Endothelial cell of umbilical vein (primary cell): ENCODE measurements at places on chromosomes 3 and 15. TPM values are rescaled to one million over a fixed set of nuclear protein-coding genes. Genes with fewer than 3 reads are reported as not detected.

DNA sequence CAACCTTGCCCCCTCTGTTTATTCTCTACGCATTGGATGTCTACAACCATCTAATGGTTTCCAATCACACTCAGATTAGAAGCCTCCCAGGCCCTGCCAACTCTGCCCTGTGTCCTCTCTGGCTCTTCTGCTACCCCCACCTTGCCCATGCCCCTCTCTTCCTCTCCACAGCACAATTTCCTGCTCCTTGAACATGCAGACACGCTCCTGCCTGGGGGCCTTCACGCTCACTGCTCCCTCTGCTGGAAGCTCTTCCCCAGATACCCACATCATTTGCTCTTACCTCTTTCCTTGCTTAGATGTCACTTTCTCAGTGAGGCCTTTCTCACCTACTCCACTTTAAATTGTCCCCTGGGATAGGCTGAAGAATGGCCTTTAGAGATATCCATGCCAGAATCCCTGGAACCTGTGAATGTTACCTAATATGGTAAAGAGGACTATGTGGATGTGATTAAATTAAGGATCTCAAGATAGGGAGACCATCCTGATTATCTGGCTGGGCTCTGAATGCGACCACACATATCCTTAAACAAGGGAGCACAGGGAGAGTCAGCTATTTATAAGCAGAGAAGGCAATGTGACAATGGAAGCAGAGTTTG, 9.9 kb downstream of the KY start:
- DNase-seq = peak; percentile 32

CTNNB1 gene
- polyA plus RNA-seq = 906 and 920 TPM in 2 replicates

GOLGA8R gene
- polyA plus RNA-seq = 0.14 and 0.35 TPM in 2 replicates

- no peak for DNase-seq
Observed at GRCh38 chr15:100669260-100669659, 66.9 kb downstream of the ASB7 start.

DNA sequence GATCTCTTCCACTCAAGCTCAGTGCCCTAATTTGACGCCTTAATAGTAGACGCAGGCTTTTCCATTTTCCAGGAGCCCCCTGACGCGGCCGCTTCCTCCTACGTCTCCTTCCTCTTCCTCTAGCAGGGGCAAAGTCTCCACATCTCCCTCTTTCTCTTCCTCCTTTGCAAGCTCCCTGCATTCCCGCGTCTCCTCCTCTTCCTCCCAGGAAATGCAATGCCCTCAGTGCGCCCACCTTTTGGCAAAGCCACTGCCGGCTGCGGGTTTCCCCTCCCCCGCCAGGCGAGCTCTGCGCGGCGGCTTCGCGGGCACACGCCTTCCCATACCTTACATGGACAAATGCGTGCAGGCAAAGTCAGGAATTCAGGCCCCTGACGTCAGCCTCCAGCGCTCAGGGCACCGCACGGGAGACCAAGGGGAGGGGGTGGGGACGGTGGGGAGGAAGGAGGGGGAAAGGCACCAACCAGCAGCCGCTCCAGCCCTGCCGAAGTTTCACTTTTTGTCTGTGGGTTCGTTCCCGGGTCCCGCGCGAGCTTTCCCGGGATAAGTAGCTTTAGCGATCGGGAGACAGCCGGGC, 432 bp upstream of the LPP start:
- DNase-seq = peak; percentile 92

GRCh38 chr15:50066202-50066601, 52.8 kb downstream of the ATP8B4 start:
- DNase-seq = no peak

IL17RE gene
- 1.3 and 1.6 TPM in 2 replicates for polyA plus RNA-seq

GPR171 gene
- polyA plus RNA-seq = not detected in 2 replicates

GRCh38 chr3:62236016-62236415, 137.3 kb downstream of the FEZF2 start:
- no peak for DNase-seq

DNA sequence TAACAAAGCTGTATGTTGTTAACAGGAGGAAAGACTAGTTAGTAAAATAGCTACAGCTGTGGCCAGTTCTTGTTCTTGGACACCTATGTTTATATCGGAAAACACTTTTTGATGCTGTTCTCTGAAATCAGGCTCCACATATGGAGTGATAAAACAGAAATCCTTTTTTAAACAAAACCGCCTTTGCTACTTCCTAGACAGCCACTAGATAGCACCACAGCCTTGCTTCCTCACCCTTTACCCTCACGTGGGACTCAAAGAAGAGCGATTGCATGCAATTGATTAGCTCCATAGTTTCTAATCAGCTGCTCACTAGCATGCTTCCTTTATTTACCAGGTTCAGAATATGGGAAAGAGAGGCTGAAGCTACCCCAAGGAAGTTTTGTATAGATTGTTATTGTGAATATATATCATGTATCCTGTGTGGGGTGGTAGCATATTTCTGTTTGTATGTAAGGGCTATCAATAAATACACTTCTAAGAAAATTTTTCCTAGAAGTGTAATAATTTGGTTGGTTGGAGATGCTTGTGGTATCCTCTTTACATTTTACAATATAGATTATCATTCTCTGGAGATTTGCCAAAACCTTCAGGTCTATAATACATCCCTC, 4.3 kb upstream of the MTFMT start:
- peak; percentile 38 for DNase-seq

GOLGA6D gene
- polyA plus RNA-seq = not detected in 2 replicates

IQCF5 gene
- not detected in 2 replicates for polyA plus RNA-seq

DNA sequence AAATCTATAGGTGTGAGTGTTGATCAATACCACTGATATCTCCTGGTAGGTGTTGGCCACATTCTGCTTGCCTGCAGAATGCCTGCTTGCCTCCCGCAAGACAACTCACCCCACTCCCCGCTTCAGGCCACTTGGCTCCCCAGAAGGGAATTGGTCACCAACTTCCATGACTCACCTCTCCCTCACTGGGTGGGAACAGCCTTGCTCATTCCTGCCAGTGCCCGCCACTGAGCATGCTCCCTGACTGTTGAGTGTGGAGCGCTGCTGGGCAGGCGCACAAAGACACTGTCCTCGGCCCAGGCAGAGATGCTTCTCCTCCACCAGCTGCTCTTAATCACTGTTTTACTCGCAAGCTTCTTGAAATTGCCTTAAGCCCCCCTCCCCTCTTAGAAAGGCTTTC, 57.3 kb upstream of the PPP2R3A start:
- no peak for DNase-seq

DNA sequence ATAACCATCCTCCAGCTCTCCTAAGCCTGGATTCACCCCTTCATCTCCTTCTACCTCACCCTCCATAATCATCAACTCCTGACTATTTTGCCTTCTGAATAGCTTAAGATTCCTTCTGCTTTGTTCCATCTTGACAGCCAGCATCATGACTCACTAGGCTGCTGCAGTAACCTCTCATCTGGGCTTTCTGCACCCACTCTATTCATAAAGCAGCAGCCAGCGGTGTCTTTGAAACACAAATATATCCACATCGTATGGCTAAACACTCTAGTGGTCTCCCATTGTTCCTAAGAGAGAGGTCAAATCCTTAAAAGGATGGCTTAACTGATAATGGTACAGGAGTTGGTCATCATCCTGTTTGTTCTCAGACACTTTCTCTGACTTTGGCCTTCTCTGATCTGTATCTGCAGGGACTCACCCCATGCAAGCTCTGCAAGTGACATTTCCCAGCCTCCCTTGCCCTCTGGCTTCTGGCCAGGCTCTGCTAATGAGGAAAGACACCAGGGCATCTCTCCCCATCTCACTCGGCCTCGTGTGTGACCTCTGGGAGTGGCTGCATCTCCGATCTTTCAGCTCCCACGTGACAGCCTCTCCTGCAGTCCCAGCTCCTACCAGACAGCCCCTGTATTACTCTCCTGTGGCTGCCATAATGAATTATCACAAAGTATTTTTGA, 6.2 kb downstream of the GRK7 start:
- peak; percentile 47 for DNase-seq

DNA sequence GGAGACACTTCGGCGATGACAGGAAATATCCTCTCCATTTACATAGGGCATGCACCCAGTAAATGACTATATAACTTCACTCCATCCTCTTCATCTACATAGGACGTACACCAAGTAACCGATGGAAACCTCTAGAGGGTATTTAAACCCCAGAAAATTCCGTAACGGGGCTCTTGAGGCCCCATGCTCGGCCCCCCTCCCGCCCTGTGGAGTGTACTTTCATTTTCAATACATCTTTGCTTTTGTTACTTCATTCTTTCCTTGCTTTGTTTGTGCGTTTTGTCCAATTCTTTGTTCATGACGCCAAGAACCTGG, 7.5 kb upstream of the FAM107A start:
- DNase-seq = no peak
